Activated CD4-positive, alpha-beta memory T cell treated with anti-CD3 and anti-CD28 coated beads for 36 hours (primary cell): ENCODE measurements at places on chromosomes 6 and 20. TPM values are rescaled to one million over a fixed set of nuclear protein-coding genes. Genes with fewer than 3 reads are reported as not detected.

The ADGRF4 gene
- not detected for total RNA-seq

The TCP11 gene
- not detected for total RNA-seq

The SERINC1 gene
- 51.1 TPM for total RNA-seq

The TGM2 gene
- not detected for total RNA-seq

The NKAIN4 gene
- not detected for total RNA-seq

The PSORS1C1 gene
- not detected for total RNA-seq

The PRDM1 gene
- 78.9 TPM for total RNA-seq

The MLIP gene
- not detected for total RNA-seq

The DSTN gene
- 91.2 TPM for total RNA-seq

The ZKSCAN4 gene
- 3.8 TPM for total RNA-seq

The TPD52L1 gene
- total RNA-seq: 1.4 TPM

The NCOA5 gene
- 13.1 TPM for total RNA-seq

The TBC1D32 gene
- 6.7 TPM for total RNA-seq

The FNDC1 gene
- total RNA-seq: not detected

The SPATS1 gene
- total RNA-seq: not detected

The RHAG gene
- not detected for total RNA-seq

The TRIM15 gene
- 1.6 TPM for total RNA-seq

The RSPO4 gene
- total RNA-seq: not detected

The NT5E gene
- 3.7 TPM for total RNA-seq

The SLC22A2 gene
- total RNA-seq: not detected

The OR2B6 gene
- not detected for total RNA-seq

GRCh38 chr20:31859266-31859997 lies 10.9 kb downstream of the DUSP15 start:
- H3K4me1 ChIP-seq: peaks cover 4% of the 10 kb centered on the region
- H3K36me3 ChIP-seq: no peaks in the 10 kb centered on the region
- no peak for DNase-seq

- H3K27ac ChIP-seq: peak overlapping the region; percentile 94
- peak overlapping the region; percentile 94 for H3K4me3 ChIP-seq
- peak; percentile 60 for DNase-seq
- H3K36me3 ChIP-seq: peaks cover 48% of the 10 kb centered on the region
Observed at GRCh38 chr6:28922004-28922820, 1.6 kb downstream of the TRIM27 start.

- no peak overlapping the region for H3K4me3 ChIP-seq
- DNase-seq: no peak
- no peaks in the 10 kb centered on the region for H3K27me3 ChIP-seq
- H3K27ac ChIP-seq: no peak overlapping the region
- H3K4me1 ChIP-seq: peaks cover 3% of the 10 kb centered on the region
Observed at GRCh38 chr6:128000363-128000762, 99.5 kb upstream of the THEMIS start.

- H3K4me1 ChIP-seq: peaks cover 6% of the 10 kb centered on the region
- DNase-seq: no peak
Observed at GRCh38 chr20:48942730-48943129, 21.2 kb downstream of the ARFGEF2 start.

GRCh38 chr20:63178889-63179686 lies 36.8 kb downstream of the YTHDF1 start:
- no peak overlapping the region for H3K4me3 ChIP-seq
- peak; percentile 78 for DNase-seq
- H3K27me3 ChIP-seq: peaks cover 48% of the 10 kb centered on the region
- H3K27ac ChIP-seq: no peak overlapping the region
- H3K4me1 ChIP-seq: peaks cover 13% of the 10 kb centered on the region

GRCh38 chr20:38676576-38676975 lies 47.7 kb upstream of the SLC32A1 start:
- no peak overlapping the region for H3K4me3 ChIP-seq
- peaks cover 31% of the 10 kb centered on the region for H3K27me3 ChIP-seq
- no peak overlapping the region for H3K27ac ChIP-seq
- H3K36me3 ChIP-seq: no peaks in the 10 kb centered on the region

GRCh38 chr6:106490974-106491373 lies 130.5 kb downstream of the CRYBG1 start:
- H3K4me1 ChIP-seq: no peaks in the 10 kb centered on the region
- DNase-seq: no peak
- H3K27me3 ChIP-seq: peaks cover 2% of the 10 kb centered on the region
- H3K27ac ChIP-seq: no peak overlapping the region

GRCh38 chr20:50562262-50562701 lies 52.1 kb downstream of the PTPN1 start:
- H3K27ac ChIP-seq: peak overlapping the region; percentile 81
- no peaks in the 10 kb centered on the region for H3K27me3 ChIP-seq
- peaks cover 72% of the 10 kb centered on the region for H3K36me3 ChIP-seq
- no peak overlapping the region for H3K4me3 ChIP-seq
- peaks cover 90% of the 10 kb centered on the region for H3K4me1 ChIP-seq
- DNase-seq: no peak

DNA sequence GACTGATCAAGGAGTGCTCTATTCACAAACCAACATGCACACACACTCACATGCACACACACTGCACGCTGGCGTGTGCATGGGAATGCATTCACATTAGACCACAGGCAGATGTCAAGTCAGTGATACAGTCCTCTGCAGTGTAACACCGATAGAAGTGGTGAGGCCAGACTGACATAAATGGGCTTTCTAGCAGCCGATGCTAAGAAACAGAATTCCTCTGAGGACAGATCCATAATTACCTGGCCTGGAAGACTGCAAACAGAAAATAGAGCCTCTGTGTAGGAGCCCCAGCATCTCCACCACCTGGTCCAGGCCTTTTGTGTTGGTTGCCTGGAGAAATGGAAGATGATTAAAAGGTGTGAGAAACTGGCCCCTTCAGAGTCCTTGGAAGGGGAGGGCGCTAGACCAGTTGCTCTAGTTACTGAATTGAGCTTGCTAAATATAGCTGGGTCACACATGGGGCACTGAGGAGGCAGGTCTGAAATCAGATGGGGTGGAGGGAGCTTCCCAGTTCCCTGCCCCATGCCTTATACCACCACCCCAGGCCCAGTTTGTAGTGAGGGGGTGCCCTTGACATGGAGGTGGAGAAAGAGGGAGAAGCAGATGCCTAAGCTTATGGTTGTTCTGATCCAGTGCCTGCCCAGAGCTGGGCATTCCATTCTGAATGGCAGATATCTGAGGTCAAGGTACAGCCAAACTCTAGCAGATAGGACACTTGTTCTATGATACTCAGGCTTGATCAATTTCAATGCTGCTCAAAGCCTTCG lies 233.8 kb downstream of the LRFN2 start:
- H3K36me3 ChIP-seq: no peaks in the 10 kb centered on the region
- DNase-seq: no peak
- H3K27me3 ChIP-seq: peaks cover 5% of the 10 kb centered on the region
- no peaks in the 10 kb centered on the region for H3K4me1 ChIP-seq
- no peak overlapping the region for H3K4me3 ChIP-seq
- H3K27ac ChIP-seq: no peak overlapping the region

DNA sequence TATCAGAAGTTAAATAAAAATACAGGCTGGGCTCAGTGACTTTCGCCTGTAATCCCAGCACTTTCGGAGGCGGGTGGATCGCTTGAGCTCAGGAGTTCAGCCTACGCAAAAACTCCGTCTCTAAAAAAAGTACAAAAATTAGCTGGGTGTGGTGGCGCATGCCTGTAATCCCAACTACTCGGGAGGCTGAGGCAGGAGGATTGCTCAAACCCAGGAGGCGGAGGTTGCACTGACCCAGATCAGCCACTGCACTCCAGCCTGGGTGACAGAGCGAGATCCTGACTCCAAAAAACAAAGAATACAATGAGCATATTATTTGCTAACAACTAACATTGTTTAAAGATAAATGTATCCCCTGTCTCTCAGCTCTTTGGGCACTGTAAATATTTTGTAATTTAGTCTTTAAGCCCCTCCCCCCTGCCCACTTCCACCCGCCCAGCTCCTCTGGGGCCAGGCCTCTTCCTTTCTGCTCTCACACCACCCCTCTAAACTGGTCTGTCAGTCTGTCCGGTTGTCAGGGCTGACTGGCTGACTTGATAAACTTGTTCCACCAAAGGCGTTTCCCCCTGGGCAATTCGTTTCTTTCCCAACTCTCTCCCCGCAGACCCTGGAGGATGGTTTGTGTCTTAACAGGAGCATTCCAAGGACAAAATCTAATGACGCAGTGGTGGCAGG lies 62.4 kb upstream of the QKI start:
- no peaks in the 10 kb centered on the region for H3K27me3 ChIP-seq
- H3K27ac ChIP-seq: no peak overlapping the region
- no peak for DNase-seq
- no peaks in the 10 kb centered on the region for H3K4me1 ChIP-seq
- no peak overlapping the region for H3K4me3 ChIP-seq

DNA sequence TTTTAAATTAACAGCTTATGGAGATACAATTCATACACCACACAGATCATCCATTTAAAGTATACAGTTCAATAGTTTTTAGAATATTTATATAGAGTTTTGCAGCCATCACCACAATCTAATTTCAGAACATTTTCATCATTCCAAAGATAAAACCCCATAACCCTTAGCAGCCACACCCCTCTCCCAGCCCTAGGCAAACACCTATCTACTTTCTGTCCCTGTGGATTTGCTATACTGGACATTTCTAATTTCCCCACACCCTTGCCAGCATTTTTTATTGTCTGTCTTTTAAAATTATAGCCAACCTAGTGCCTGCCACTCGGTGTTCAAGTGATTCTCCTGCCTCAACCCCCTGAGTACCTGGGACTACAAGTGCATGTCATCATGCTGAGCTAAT lies 23.0 kb upstream of the AKAP7 start:
- H3K27ac ChIP-seq: no peak overlapping the region
- H3K4me1 ChIP-seq: no peaks in the 10 kb centered on the region
- H3K27me3 ChIP-seq: peaks cover 4% of the 10 kb centered on the region

GRCh38 chr20:16595376-16595775 lies 22.1 kb upstream of the KIF16B start:
- no peak for DNase-seq
- peaks cover 5% of the 10 kb centered on the region for H3K4me1 ChIP-seq
- H3K27me3 ChIP-seq: peaks cover 21% of the 10 kb centered on the region
- H3K36me3 ChIP-seq: no peaks in the 10 kb centered on the region
- H3K4me3 ChIP-seq: no peak overlapping the region
- no peak overlapping the region for H3K27ac ChIP-seq

DNA sequence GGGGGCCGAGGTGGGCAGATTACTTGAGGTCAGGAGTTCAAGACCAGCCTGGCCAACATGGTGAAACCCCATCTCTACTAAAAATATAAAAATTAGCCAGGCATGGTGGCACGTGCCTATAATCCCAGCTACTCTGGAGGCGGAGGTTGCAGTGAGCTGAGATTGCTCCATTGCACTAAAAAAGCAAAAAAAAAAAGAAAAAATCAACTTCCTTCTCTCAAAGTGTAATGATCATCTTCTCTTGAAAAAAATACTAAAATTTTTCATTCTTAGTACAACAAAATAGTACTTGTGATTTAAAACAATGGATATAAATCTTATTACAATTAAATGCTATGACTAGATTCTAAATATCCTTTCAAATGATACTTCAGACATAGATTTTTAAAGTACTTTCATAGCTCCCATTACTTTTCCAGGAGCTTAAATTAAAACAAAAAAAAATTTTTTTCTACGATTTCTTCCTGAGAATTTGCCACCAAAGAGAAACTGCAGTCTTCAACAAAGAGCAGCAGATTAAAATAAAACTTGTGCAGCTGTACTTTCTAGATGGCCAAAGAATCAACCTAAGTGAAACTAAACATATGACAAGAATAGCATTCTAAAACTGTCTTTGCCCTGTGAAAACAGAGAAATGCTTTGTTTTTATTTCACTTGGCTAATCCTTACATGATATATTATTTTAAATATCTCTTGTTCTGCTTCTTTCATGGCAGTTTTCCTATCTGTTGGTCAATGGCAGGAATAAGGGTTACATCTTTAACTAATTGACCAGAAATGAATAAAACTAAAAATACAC lies 75.2 kb downstream of the MAP3K5 start:
- H3K27ac ChIP-seq: no peak overlapping the region
- H3K4me3 ChIP-seq: no peak overlapping the region
- H3K36me3 ChIP-seq: peaks cover 16% of the 10 kb centered on the region
- no peaks in the 10 kb centered on the region for H3K27me3 ChIP-seq
- H3K4me1 ChIP-seq: peaks cover 35% of the 10 kb centered on the region
- no peak for DNase-seq

DNA sequence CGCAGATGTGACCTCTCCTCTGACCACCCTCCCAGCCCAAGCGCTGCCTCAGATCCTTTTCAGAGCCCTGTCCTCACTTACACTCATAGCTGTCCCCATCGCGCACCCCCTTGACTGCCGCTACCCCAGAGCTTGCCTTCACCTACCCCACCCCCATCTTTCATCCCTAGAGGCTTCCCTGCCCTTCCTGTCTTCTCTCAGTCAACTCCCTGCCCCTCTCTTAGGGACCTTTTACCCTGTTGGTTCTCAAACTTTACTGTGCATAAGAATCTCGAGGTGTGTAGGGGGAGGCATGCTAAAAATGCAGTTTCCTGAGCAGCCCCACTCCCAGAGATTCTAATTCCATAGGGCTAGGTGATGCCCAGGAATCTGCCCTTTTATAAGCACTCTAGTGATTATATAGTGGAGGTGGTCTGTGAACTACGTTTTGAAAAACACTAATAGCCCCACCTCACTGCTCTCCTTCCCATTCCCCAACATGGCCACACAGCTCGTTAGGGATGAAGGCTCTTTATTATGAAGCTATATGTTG lies 725 bp downstream of the TM9SF4 start:
- H3K27me3 ChIP-seq: no peaks in the 10 kb centered on the region
- H3K4me3 ChIP-seq: peak overlapping the region; percentile 89
- H3K27ac ChIP-seq: peak overlapping the region; percentile 93

GRCh38 chr6:52310932-52311331 lies 26.4 kb upstream of the MCM3 start:
- no peak overlapping the region for H3K4me3 ChIP-seq
- no peak overlapping the region for H3K27ac ChIP-seq
- H3K4me1 ChIP-seq: peaks cover 35% of the 10 kb centered on the region
- no peak for DNase-seq

DNA sequence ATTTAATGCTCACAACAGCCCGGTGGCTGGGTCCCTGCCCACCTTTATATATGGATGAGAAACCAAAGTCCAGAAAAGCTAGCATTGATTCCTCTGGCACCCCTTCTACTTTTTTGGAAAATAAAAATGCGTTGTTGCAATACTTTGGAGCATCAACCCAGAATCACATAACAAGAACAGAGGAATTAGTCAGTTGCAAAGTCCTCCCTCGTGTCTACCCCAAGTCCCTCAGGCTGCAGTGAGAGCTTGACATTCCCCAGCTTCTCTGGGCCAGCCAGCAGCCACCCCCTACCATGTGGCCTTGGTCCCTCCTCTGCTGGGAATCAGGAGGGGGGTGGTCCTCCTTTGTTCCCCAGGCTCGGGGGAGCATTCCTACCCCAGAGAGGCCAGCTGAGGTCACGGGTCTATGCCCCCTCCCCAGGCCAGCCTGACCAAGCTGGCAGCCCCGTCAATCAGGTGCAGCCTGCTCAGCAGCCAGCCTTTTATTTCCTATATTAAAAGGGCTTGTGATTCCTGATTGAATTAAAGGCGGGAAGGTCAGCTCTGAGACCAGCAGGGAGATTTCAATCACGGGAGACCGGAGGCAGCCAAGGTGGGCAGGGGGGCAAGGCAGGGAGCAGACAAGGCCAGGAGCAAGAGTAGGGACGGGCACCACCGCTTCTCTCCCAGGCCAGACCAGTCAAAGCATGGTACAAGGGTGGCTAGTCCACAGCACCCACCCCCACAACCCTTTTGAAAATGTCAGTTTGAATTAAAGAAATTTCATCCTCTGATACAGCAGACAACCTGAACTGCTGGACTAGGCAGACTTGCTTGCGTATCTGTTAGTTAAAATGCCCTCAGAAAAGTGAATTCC lies 158.9 kb downstream of the MRPL14 start:
- peaks cover 4% of the 10 kb centered on the region for H3K27me3 ChIP-seq
- H3K36me3 ChIP-seq: no peaks in the 10 kb centered on the region
- DNase-seq: no peak
- no peak overlapping the region for H3K4me3 ChIP-seq
- H3K27ac ChIP-seq: no peak overlapping the region

GRCh38 chr6:11908436-11909105 lies 103.5 kb upstream of the HIVEP1 start:
- H3K36me3 ChIP-seq: no peaks in the 10 kb centered on the region
- DNase-seq: no peak
- H3K4me1 ChIP-seq: no peaks in the 10 kb centered on the region
- H3K27ac ChIP-seq: no peak overlapping the region
